ENCODE measurements at places on chromosomes 5 and 9.

GRCh38 chr5:153818626-153819025 is 220.1 kb downstream of the FAM114A2 start:
- no peak for DNase-seq

- no peak for DNase-seq
Observed at GRCh38 chr5:178547052-178547666, 43.0 kb downstream of the COL23A1 start.

- DNase-seq: no peak
Observed at GRCh38 chr5:169723103-169723831, 86.2 kb downstream of the DOCK2 start.

DNA sequence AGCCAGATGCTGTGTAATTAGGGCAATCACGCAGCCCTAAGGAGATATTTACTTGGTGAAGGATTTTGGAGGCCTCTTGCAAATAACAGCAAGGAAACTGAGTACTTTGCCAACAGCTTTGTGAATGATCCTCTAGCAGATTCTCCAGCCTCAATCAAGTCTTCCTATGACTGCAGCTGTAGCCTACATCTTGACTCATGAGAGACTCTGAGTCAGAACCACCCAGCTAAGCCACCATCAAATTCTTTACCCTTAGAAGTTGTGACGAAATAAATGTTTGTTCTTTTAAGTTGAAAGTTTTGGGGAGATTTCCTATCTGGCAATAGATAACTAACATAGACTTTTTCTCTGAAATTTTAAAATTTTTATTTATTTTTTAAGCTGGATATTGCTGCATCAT is 237.6 kb upstream of the CCNH start:
- no peak for DNase-seq

GRCh38 chr5:169433221-169433651 is 132.3 kb upstream of the SLIT3 start:
- no peak for DNase-seq

Data from amygdala (tissue), 56 donors.